ENCODE measurements at places on chromosomes 7 and 10. TPM values are rescaled to one million over a fixed set of nuclear protein-coding genes. Genes with fewer than 3 reads are reported as not detected.

The KCND2 gene
- not detected for total RNA-seq

The PROSER2 gene
- 0.37 TPM for total RNA-seq

The GNGT1 gene
- total RNA-seq, result not detected

DNA sequence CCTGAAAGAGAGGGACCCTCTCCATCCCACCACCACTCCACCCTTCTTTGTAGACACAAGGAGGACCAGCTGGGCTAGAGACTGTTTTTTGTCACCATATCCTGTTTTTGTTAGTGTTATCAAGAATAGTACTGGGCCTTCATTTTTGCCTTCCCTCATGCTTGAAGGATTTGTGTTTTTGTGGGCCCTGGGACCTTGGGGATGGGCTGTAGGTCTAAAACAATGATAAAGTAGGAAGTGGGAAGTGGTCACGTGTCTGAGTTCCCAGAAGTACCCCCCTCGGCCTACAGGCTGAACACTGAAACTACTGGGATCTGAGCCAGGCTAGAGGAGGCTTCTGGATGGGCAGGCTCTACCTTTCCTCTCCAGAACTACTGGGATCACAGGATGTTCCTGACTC lies 8.9 kb downstream of the AGFG2 start:
- H3K36me3 ChIP-seq, result peaks cover 52% of the 10 kb centered on the region
- no peaks in the 10 kb centered on the region for H3K27me3 ChIP-seq
- H3K27ac ChIP-seq, result peak overlapping the region; percentile 99
- DNase-seq, result no peak

DNA sequence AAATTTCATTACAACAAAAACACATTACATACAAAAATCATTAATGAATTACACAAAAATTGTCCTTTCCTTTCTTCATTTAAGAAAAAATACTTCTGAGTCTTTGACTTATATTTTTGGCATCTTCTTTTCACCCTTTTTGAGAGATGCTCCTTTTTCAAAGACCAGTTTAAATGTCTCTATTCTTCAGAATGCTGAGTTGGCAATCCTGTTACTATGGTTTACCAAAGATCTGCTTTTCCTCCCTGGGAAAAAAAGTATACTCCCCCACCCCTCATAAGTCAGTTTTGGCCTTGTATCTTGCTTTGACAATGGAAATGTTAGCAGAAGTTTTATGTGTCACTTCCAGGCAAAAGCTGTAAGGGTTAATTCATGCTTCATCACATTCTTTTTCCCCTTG lies 198.4 kb upstream of the GRM3 start:
- no peak overlapping the region for H3K4me3 ChIP-seq
- no peak overlapping the region for H3K27ac ChIP-seq
- no peaks in the 10 kb centered on the region for H3K36me3 ChIP-seq
- no peaks in the 10 kb centered on the region for H3K27me3 ChIP-seq

DNA sequence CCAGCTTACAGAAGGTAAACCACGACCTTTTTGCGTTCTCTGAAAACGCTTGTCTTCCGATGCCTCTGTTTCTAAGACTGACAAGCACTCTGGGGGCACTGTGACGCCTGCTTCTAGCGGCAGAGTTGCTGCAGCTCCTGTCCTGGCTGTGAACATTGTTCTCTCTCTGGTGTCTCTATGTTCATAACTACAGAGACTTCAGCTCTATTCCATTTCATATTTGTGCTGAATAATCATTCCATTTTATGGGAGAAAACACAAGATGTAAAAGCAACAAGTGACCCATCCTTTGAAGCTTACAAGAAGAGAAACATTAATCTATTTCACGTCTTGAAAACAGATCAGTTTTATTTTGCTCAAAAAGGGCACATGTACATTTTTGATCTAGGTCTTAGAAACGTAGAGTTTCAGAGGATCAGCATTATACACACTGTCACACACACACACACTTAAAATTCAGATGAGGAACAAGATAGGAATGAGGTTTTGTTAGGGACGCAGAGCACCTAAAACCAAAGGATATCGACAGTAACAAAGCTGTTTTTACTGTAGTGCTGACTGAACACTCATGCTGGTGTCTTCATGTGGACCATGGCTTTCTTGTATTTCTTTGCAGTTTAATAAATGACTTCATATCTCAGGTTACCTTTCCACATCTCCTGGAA lies 3.0 kb downstream of the IKZF1 start:
- H3K27ac ChIP-seq, result peak overlapping the region; percentile 95
- peaks cover 27% of the 10 kb centered on the region for H3K4me1 ChIP-seq
- H3K36me3 ChIP-seq, result peaks cover 70% of the 10 kb centered on the region
- DNase-seq, result peak; percentile 89
- H3K4me3 ChIP-seq, result peak overlapping the region; percentile 95

- peak overlapping the region; percentile 3 for H3K4me3 ChIP-seq
- H3K36me3 ChIP-seq, result peaks cover 8% of the 10 kb centered on the region
- peak; percentile 72 for DNase-seq
- peaks cover 2% of the 10 kb centered on the region for H3K27me3 ChIP-seq
- H3K27ac ChIP-seq, result peak overlapping the region; percentile 53
Observed at GRCh38 chr7:2019711-2020511, 212.8 kb downstream of the MAD1L1 start.

DNA sequence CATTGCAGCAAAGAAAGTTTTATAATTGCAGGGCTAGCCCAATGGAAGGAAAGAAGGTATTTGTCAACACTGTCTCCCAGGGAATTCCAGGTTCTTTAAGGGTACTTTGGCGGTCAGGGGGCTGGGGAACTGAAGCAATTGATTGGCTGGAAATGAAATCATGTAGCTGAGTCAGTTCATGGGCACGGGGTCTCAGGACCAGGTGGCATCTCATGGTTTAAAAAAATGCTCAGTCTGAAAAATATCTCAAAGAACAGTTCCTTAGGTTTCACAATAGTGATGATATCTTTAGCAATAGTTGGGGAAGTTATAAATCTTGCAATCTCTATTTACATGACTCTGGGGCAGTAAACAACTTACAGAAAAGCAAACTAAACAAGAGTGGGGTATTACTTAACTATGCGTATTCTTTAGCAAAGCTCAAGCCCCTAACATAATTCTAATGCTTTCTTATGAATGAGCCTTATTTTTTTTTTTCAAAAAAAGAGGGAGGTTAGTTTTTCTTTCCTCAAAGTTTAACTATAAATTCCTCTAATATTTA lies 376.9 kb upstream of the NRG3 start:
- H3K4me1 ChIP-seq, result no peaks in the 10 kb centered on the region
- no peaks in the 10 kb centered on the region for H3K36me3 ChIP-seq
- no peak for DNase-seq
- no peaks in the 10 kb centered on the region for H3K27me3 ChIP-seq

GRCh38 chr10:131188494-131188893 lies 123.0 kb downstream of the TCERG1L start:
- no peak for DNase-seq
- H3K36me3 ChIP-seq, result no peaks in the 10 kb centered on the region
- H3K27me3 ChIP-seq, result no peaks in the 10 kb centered on the region

DNA sequence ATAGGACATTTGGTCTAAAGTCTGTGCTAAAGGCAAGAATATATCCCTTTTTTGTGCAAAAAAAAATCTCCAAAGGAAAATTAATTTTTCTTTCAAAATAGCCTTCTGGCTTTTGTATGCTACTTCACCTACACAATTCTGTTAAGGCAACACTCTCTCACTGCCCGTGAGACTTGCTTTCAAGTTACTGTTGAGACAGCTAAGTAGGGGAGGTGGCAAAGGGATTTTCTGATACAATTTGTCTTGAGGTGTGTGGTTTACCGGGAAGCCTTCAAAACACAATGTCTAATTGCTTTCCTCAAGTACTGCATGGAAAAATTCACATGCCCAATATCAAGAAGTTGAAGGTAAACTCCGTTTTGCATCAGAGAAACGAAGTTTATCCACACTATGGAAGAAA lies 50.8 kb upstream of the RSU1 start:
- H3K27ac ChIP-seq, result no peak overlapping the region
- peaks cover 20% of the 10 kb centered on the region for H3K27me3 ChIP-seq
- H3K4me1 ChIP-seq, result no peaks in the 10 kb centered on the region
- no peak overlapping the region for H3K4me3 ChIP-seq
- DNase-seq, result peak; percentile 29

GRCh38 chr7:37007691-37008090 lies 283.4 kb upstream of the AOAH start:
- DNase-seq, result no peak
- no peaks in the 10 kb centered on the region for H3K27me3 ChIP-seq
- H3K27ac ChIP-seq, result no peak overlapping the region
- no peak overlapping the region for H3K4me3 ChIP-seq

GRCh38 chr7:130387628-130388403 lies 7.5 kb downstream of the CPA1 start:
- H3K36me3 ChIP-seq, result no peaks in the 10 kb centered on the region
- H3K27ac ChIP-seq, result no peak overlapping the region
- no peaks in the 10 kb centered on the region for H3K4me1 ChIP-seq
- DNase-seq, result no peak
- no peaks in the 10 kb centered on the region for H3K27me3 ChIP-seq

- no peak overlapping the region for H3K4me3 ChIP-seq
- peaks cover 72% of the 10 kb centered on the region for H3K36me3 ChIP-seq
- DNase-seq, result no peak
- peaks cover 61% of the 10 kb centered on the region for H3K4me1 ChIP-seq
- H3K27me3 ChIP-seq, result no peaks in the 10 kb centered on the region
- H3K27ac ChIP-seq, result peak overlapping the region; percentile 62
Observed at GRCh38 chr10:11264296-11265048, 246.8 kb downstream of the CELF2 start.

DNA sequence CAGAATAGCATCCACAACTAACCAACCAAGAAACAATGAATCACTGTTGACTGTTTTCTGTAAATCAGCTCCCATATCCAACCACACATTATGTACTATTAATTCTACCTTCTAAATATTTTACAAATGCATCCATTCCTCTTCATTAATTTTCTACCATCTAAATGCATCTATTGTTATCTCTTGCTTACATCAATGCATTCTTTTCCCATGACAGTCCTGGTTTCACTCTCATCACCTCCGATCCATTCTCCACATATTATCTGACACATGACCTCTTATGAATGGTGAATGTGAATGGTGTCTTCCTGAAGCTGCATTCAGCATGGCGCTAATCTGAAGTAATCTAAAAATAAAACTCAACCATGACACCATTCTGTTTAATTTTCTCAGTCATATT lies 153.8 kb upstream of the CALCR start:
- no peak overlapping the region for H3K27ac ChIP-seq
- H3K36me3 ChIP-seq, result no peaks in the 10 kb centered on the region
- H3K4me3 ChIP-seq, result no peak overlapping the region
- H3K27me3 ChIP-seq, result no peaks in the 10 kb centered on the region

GRCh38 chr7:64999165-65000004 lies 7.1 kb downstream of the ERV3-1 start:
- no peak overlapping the region for H3K27ac ChIP-seq
- no peak for DNase-seq
- H3K4me1 ChIP-seq, result peaks cover 5% of the 10 kb centered on the region
- H3K4me3 ChIP-seq, result no peak overlapping the region
- H3K27me3 ChIP-seq, result no peaks in the 10 kb centered on the region

DNA sequence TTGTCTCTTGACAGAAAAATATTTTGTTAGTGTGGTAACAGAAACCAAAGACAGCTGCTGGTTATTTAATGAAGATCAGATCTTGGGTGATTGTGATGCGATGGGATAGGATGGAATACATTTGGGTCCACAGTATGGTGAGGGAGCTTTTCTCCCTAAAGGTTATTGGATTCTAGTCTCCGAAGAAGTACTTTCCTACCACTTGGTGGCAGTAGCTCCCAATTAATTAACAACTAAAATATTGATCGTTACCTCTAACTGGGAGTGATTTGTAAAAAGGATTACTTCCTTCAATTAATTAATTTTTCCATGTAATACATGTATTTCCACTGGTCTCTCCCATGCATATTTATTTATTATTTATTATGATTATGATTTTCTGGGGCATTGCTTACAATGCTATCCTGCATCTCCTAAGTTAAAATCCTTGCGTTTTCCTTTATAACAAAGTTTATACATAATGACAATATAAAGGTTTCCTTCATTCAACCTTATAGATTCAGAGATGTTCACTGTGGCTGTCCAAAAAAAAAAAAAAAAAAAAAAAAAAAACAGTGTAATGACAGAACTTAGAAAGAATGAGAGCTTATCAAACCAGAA lies 25.6 kb downstream of the TMEM196 start:
- no peaks in the 10 kb centered on the region for H3K36me3 ChIP-seq
- no peaks in the 10 kb centered on the region for H3K27me3 ChIP-seq
- H3K4me1 ChIP-seq, result no peaks in the 10 kb centered on the region
- H3K27ac ChIP-seq, result no peak overlapping the region
- H3K4me3 ChIP-seq, result no peak overlapping the region

DNA sequence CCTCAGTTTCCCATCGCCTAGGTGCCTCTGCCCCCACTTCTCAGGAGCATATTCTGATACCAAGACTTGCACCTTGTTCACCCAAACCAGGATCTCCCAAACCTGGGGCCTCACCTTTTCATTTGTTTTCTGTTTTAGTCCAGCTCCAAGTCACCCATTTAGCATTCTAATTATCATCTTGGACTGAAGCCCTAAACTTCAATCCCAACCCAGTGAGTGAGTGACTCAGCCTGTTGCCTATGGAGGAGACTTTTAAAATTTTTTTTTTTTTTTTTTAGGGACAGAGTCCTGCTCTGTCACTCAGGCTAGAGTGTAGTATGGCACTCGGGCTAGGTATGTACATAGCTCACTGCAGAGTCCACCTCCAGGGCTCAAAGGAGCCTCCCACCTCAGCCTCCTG lies 378.9 kb upstream of the AUTS2 start:
- no peaks in the 10 kb centered on the region for H3K4me1 ChIP-seq
- H3K27me3 ChIP-seq, result no peaks in the 10 kb centered on the region
- no peaks in the 10 kb centered on the region for H3K36me3 ChIP-seq
- no peak overlapping the region for H3K4me3 ChIP-seq
- no peak for DNase-seq
- H3K27ac ChIP-seq, result no peak overlapping the region
